Osteoblast (primary cell): ENCODE measurements at places on chromosomes 7 and 10. TPM values are rescaled to one million over a fixed set of nuclear protein-coding genes. Genes with fewer than 3 reads are reported as not detected.
A peak's percentile ranks its signal among the peaks of the same experiment; 100 is the strongest.

- DNase-seq, result no peak
Observed at GRCh38 chr10:6925146-6925545, 345.1 kb upstream of the PRKCQ start.

- no peak for DNase-seq
Observed at GRCh38 chr7:20219446-20220292, 2.5 kb upstream of the MACC1 start.

DNA sequence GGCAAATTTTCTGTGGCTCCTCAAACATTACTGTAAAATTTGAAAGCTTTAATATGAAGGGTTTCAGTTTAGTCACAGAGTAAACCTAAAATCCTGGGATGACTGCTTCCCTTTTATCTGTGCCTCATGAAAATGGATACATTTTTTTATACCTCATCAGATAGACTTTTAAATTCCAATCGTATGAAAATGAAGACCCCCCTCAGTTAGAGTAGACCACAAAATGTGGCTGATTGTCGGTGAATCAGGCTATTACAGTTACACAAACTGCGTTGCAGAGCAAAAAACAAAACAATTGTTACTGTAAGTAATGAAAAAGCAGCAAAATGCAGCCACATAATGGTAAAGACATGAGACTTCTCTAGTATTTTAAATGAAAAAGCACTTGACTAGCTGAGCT, 296.2 kb downstream of the CNTNAP2 start:
- DNase-seq, result no peak

Gene ZNF117
- 8.0 and 8.3 TPM in 2 replicates for total RNA-seq

Gene LLCFC1
- not detected in 2 replicates for total RNA-seq

GRCh38 chr7:144437370-144438191, 34.1 kb upstream of the NOBOX start:
- peak; percentile 48 for DNase-seq

- DNase-seq, result no peak
Observed at GRCh38 chr10:88466786-88467185, 116.3 kb downstream of the RNLS start.

GRCh38 chr7:107430057-107430456, 39.8 kb upstream of the GPR22 start:
- DNase-seq, result no peak

Gene ACSL5
- total RNA-seq, result 5.1 and 8.0 TPM in 2 replicates

Gene INSYN2A
- 0.29 and 0.36 TPM in 2 replicates for total RNA-seq

GRCh38 chr10:4278186-4278585, 493.2 kb upstream of the KLF6 start:
- DNase-seq, result no peak

GRCh38 chr7:54596747-54597146, 54.6 kb downstream of the VSTM2A start:
- DNase-seq, result no peak

Gene SUN3
- not detected in 2 replicates for total RNA-seq

GRCh38 chr10:103186128-103186527, 6.9 kb downstream of the NT5C2 start:
- DNase-seq, result no peak

Gene IDI2
- total RNA-seq, result not detected in 2 replicates

DNA sequence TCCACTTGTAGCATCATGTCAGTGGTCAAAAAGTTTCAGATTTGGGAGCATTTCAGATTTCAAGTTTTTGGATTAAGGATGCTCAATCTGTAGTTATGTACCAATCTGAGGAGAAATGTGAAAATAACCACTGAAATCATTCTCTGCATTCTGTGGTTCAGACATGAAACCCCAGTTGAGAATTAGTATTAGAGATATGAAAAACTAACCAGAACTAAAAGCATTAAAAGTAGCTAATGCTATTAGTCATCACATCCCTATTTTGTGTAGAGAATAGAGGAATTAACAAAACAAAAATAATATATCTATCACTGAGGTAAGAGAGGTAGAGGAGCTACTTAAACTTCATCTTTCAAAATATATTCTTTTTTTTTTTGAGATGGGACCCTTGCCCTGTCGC, 28.0 kb downstream of the MICU1 start:
- DNase-seq, result no peak

Gene SRGN
- 344 and 474 TPM in 2 replicates for total RNA-seq

Gene SPDYE1
- not detected in 2 replicates for total RNA-seq

Gene TCAF2
- total RNA-seq, result 1.8 and 2.5 TPM in 2 replicates

- DNase-seq, result no peak
Observed at GRCh38 chr10:109454691-109455090, 468.6 kb downstream of the XPNPEP1 start.

Gene ITPRID1
- total RNA-seq, result not detected in 2 replicates

DNA sequence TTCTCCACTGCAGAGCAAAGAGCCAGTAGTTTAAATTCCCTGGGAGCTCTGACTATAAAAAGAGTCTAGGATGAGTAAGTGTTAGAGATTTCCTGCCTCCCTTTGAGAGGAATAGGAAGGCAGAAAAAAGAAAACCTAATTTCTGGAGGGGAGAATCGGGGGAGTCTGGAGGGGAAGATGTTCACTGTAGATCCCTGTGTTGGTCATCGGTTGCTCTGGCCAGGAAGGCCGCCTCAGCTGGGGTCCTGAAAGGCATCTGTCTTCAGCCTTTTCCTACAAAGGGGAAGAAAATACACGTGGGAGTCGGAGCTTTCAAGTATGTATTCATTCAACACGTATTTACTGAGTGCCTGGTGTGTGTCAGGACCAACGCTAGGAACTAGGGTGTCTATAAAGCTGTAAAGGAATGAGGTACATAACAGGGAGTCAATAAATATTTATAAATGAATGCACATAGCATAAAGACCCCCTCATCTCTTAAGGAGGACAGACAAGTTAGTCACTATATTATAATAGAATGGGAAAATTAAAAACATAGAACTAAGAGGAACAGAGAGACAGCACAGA, 101.1 kb downstream of the ICA1 start:
- DNase-seq, result no peak
